ENCODE measurements at places on chromosomes 1 and 21.

DNA sequence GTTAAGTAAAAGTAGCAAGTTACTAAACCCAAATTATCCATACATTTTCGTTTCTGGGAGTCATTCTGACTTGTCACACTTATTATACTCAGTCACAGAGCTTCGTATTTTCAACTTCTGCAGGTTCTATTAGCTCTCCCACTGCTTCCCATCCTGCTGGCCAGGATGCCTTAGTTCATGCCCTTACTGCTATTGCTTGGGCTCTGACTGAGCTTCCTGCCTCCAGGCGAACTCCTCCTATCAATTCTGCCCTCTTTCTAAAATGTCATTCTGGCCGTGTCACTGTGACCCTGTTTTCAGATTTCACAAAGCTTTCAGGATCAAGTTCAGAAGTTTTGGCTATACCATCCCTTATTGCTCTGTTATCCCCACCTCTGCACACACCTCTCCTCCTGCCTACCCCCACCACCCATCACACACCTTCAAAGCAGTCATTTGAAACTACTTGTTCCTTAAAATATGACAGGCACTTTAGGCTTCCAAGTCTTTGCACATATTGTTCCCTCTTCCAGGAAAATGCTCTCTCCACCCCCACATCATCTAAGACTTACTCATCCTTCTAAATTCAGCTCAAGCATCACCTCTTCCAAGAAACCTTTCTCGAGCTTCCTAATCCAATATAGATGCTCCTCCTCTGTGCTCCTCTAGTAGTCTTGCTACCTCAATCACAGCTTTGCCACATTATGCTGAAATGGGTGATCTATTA is 278.0 kb downstream of the BRINP2 start:
- no peak for DNase-seq

DNA sequence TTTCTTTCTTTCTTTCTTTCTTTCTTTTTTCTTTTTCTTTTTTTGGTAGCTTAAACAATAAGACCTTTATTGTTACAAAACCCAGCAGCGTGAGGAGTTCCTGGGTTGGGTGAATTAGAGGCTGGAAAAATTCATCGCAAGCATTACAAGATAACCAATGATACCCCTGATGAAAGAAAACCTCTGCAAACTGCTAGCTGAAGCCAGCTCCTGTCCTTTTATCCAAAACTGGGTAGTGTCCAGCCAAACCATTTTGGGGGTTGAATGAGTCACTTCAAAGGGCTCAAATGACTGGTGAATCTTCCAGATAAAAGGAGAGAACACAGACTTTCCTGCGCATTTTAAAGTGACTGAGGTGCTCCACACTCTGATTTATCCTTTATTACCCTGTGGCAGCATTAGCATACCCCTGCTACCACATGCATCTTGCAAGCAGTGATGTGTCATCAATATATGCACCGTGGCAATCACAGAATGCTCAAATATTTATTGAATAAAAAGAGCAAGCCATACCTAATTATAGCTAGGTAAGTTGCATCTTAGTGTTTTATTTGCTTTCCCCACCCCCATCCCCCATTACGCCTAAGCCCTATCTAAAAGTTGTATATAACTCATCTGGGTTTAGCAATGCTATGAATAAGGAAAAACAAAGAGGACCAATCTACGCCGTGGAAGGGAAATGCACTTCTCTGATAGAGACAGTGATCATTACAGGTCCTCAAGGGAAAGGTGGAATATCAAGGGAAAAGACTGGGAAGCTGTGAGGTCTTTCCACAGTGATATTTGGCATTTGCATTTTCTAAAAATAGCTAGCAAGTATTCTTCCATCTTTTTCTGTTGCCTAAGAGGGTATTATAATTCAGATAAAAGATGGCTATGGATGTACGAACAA is 32.4 kb upstream of the CEP350 start:
- DNase-seq: no peak

DNA sequence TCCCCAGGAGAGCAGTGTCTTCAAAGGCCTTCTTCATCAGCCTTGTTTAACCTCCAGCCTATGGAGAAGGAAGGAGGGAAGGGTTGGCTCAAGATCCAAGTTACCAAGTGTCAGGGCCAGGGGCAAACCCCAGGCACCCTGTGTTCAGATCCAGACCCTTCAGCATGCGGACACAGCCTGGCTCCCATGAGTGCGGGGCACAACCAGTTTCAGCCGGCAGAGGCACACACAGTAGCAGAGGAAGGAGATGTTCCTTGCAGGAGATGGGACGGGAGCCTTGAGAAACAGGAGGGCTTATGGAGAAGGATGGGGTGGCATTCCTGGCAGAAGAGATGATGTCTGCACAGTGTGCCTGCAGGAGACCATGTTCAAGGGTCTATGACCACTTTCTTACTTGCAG is 161.7 kb upstream of the EDN2 start:
- DNase-seq: no peak

GRCh38 chr21:42306366-42307035 is 8.7 kb downstream of the TFF3 start:
- no peak for DNase-seq

DNA sequence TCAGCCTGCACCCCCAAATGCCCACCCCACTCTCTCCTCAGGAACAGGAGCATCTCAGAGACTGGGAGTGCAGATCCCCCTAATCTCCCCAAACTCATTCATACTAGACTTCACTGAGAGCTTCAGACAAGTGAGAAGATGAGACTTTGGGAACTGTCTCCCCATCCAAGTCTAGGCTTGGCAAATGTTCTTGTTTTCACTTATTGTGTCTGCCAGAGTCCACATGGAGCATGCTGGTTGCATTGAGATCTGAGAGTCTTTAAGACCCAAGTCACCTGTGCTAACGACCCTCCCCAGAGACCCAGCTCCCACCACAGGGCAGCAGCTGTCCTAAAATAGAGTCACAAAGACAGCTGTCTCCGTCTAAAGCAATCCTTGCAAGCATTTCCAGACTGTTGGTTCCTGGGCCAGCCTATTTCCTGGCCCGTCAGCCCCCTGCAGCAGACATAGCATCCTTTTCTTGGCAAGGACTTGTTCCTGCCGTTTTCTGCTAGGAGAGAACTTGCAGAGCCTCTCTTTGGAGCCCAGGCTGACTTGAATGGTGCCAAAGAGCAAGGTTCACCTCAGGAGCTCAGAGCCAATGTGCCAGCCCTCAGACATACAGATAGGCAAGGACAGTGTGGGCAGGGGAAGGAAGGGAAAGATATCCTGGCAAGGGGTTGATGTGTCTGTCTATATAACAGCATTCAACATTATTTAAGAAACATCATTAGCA is 1.9 kb upstream of the CNTN2 start:
- no peak for DNase-seq

- no peak for DNase-seq
Measured at GRCh38 chr21:25965951-25966707, 204.4 kb downstream of the APP start.

GRCh38 chr1:199411506-199411905 is 616.0 kb upstream of the NR5A2 start:
- DNase-seq: no peak

- no peak for DNase-seq
Measured at GRCh38 chr1:66652556-66652955, 99.7 kb upstream of the DYNLT5 start.

DNA sequence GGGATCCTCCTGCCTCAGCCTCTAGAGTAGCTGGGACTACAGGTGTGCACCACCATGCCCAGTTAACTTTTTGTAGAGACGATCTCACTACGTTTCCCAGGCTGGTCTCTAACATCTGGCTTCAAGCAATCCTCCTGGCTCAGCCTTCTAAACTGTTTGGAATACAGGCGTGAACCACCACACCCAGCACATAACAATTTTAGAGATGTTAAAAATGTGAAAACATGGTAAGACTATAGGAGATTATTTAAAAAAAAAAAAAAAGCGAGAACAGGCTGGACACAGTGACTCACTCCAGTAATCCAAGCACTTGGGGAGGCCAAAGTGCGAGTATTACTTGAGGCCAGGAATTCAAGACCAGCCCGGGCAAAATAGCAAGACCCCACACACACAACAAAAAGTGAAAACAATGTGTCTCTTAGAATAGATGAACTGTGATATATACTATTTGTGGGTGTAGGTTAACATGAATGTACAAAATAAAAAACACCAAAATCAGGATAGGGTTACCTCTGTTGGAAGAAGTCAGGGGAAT is 19.6 kb downstream of the CCDC18 start:
- no peak for DNase-seq

DNA sequence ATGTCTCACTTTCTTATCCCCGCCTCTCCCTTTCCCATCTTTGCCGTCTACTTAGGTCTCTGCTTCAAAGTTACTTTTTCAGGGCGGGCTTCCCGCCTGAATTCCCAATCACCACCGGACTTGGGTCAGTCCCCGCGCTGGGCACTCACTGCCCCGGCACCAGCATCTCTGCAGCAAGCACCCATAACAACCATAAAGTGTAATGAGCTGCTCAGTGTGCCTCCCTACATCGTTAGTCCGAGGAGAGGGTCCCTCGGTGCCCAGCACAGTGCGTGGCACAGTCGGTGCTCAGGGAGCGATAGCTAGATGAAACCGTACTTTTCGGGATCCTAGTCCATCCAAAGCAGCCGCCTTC is 633 bp upstream of the CTPS1 start:
- no peak for DNase-seq

DNA sequence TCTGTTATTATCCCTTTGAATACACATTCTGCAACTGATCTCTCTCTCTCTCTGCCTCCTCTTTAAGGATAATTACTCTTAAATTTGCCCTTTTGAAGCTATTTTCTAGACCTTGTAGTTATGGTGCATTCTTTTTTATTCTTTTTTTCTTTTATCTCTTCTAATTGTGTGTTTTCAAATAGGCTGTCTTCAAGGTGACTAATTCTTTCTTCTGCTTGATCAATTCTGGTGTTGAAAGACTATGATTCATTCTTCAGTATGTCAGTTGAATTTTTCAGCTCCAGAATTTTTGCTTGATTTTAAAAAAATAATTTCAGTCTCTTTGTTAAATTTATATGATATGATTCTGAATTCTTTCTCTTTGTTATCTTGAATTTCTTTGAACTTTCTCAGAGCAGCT is 95.6 kb upstream of the GPR52 start:
- no peak for DNase-seq

DNA sequence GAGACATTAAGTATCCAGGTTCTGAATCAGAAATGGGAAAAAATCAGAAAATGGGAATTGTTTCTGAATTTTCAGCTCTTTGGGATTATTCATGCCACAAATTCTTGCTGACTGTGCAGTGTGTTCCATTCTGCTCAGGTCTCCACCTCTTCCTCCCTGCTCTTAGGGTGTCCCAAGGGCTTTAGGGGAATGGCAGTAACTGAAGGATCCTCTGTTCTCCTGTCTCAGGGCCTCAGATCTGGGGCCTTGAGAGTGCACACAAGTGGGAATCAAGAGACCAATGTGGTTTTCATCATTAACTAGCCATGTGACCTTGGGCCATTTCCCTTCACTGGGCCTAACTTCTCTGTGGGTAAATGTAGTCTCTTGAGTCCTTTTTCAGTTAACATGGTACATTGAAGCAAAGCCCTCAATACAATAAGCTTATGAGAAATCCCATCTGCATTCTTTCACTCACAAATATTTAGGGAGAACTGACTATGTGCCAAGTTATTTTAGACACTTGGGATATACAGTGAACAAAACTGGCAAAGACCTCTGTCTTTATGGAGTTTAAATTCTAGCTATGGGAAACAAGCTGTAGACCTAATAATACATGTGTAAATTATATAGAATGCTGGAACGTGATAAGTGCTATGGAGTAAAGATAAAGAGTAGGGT is 75.7 kb upstream of the SPATA6 start:
- DNase-seq: no peak

DNA sequence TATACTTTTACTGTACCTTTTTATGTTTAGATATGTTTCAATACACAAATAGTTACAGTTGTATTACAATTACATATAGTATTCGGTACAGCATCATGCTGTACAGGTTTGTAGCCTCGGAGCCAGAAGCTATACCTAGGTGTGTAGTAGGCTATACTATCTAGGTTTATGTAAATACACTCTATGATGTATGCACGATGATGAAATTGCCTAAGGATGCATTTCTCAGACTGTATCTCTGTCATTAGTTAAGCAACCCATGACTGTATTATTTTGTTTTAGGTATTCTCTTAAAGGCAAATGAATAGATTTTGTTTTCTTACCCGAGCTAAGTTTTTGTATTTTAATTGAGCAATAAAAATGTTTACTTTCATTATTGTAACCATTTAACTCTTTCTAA is 56.4 kb downstream of the SPATA17 start:
- no peak for DNase-seq

GRCh38 chr1:232986527-232986922 is 36.1 kb downstream of the NTPCR start:
- DNase-seq: no peak

- DNase-seq: no peak
Measured at GRCh38 chr1:55057956-55058298, 18.6 kb downstream of the PCSK9 start.

- no peak for DNase-seq
Measured at GRCh38 chr1:227356620-227357146, 38.4 kb upstream of the CDC42BPA start.

- no peak for DNase-seq
Measured at GRCh38 chr1:27719286-27720251, 6.2 kb upstream of the FAM76A start.

GRCh38 chr1:6144647-6145395 is 35.3 kb downstream of the CHD5 start:
- no peak for DNase-seq

GRCh38 chr1:151718011-151718431 is 1.4 kb upstream of the CELF3 start:
- no peak for DNase-seq

- DNase-seq: no peak
Measured at GRCh38 chr1:230186003-230186863, 119.2 kb downstream of the GALNT2 start.

DNA sequence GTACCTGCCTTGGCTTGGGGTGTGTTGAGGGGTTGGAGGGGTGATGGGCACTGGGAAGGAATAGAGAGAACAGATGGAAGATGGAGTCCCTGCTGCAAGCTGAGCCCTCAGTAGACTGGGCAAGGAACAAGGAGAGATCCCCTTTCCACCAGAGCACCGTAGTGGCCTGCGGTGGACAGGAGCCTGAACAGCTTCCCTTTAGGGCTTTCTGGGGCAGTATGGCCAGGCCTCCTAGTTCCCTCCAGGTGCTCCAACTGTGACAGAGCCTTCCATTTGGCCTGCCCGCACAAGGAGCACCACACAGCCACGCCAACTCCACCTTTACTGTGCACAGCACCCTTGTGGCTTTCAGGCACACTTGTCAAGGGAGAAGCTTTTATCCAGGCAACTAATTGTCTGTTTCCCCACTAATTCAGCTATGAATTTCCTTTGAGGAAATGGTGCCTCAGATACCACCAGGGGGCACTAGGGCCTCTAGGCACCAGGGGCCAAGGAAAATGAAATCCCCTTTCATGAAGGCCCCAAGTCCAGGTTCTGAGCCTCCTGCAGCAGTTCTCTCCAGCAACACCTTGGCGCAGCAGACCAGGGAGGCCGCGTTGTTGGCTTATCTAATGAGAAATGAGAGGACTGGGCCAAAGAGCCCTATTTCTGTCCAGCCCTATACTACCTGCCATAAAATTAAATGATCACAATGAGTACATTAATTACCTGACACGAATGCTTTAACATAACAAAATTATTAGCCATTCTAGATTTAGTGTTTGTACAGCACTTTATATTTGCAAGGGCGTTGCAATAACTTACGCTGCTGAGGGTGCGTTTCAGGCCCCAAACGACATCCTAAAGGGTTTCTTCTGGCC is 23.1 kb upstream of the ERI3 start:
- no peak for DNase-seq

Data from stimulated activated CD8-positive, alpha-beta memory T cell treated with anti-CD3 and anti-CD28 coated beads, Interleukin-7, amount 100 ng/mL, for 1 hour (primary cell).